ENCODE measurements at places on chromosomes 6 and 20.

GRCh38 chr20:62787321-62787720 lies 9.0 kb upstream of the MRGBP start:
- DNase-seq = no peak

DNA sequence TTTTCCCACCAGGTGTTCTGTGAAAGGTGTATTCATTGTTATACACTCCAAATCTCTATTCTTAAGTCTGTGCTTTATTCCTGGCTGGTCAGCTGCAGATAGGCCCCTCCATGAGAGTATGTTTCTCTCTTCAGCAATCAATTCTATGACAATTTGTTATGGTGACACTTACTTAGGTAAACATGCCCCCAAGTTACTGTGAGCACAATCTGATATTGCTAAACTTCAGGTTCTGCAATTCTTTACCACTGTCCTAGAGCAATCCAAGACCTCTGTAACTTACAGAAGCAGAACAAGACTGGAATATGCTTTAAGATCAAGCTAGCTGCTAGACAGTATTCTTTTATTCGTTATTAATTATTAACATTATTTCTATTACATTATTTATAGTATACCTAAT lies 391.9 kb downstream of the FRK start:
- no peak for DNase-seq

- DNase-seq = no peak
Measured at GRCh38 chr6:33663028-33663427, 41.9 kb downstream of the ITPR3 start.

GRCh38 chr6:135880066-135880972 lies 28.8 kb downstream of the PDE7B start:
- DNase-seq = peak; percentile 43

GRCh38 chr6:169896826-169897456 lies 145.5 kb downstream of the ERMARD start:
- DNase-seq = no peak

- DNase-seq = no peak
Measured at GRCh38 chr20:32396646-32397160, 38.6 kb downstream of the ASXL1 start.

DNA sequence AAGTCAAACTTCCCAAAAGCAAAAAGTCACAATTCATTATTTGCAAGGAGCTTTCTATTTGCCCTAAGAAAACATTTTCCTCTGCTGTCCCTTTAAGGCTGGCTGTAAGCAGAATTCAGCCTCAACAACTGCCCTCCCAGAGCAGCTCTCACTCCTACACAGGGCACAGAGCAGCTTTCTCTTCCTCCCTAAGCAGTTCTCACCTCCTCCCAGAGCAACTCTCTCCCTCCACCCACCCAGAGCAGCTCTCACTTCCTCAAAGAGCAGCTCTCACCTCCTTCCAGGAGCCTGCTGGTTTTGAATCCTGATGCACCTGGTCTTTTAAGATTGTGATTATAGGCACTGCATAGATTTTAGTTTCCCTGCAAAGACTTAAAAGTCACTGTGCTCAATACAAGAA lies 120.6 kb upstream of the TMEM181 start:
- no peak for DNase-seq

GRCh38 chr6:135586844-135587243 lies 89.3 kb upstream of the AHI1 start:
- no peak for DNase-seq

DNA sequence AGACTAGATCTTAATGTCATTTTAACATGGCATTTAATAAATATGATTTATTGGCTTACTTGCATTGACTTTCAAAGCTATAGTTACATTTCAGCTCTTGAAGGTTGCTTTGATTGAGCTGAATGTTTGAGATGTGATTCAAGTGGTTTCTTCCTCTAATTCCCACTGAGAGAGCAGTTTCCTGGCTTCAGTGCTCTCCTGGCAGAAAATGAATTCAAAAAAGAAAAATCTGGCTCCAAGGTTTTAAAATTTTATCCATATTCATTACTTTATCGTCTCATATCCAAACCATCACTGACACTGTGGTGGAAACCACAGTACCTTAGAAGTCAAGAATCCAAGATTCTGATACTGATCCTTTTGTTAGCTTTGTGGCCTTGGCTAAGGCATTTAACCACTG lies 263.1 kb upstream of the HSF2 start:
- DNase-seq = no peak

GRCh38 chr6:137099689-137100403 lies 55.1 kb upstream of the IL20RA start:
- DNase-seq = no peak

- no peak for DNase-seq
Measured at GRCh38 chr20:20317621-20318364, 50.1 kb upstream of the INSM1 start.

DNA sequence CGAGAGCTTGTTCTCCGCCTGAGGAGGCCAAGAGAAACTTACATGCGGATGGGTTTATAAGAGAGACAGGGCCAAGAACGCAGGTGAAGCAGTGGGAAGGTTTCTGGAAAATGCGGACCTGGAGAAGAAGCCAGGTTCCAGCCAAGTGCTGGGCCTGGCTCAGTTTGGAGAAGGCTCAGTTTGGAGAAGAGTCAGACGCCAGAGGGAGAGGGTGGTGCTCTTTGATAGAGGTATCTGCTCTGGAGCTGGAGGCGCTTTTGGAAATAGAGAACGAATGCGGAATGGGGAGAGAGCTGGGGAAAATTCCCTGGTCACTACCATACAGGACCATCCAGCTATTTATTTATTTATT lies 753 bp downstream of the RSPH9 start:
- DNase-seq = no peak

DNA sequence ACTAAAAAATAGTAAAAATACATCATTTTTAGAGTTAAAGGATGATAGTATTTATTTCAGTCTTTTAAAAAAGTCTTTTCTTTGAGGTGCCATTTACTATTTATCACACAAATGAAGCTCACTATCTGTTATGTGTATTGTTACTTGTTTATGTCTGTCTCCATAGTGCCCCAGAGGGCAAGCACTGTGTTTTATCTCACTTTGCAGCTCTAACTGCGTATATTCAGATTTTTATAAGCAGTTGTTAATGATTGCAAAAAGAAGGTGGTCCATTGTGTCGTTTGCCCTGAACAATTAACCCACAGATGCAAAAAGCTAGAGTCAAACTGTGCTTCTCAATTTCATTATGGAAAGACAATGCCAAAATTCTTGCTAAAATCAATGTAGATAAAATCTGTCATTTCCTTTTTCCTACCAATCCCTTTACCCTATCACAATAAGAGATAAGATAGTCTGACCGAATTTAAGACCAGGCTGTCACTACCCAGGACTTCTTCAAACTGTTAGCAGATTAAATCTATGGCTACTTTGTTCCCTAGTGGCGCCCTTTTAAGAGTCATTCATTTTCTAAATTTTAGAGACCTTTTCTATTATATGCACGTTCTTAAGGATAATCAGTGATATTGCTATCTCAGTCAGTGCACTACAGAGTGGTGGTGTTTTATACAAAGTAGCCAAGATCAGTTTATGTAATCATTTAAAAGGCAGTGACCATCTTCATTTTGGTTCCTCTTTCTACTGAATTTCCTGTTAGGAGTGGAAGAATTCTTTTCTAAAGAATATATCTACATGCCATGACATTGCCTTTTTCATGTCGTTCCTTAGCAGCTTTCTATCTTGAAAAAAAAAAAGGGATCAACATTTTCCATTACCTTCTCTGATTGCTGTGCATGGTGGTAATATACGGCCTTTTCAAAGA lies 133.1 kb upstream of the PRDM1 start:
- DNase-seq = no peak

DNA sequence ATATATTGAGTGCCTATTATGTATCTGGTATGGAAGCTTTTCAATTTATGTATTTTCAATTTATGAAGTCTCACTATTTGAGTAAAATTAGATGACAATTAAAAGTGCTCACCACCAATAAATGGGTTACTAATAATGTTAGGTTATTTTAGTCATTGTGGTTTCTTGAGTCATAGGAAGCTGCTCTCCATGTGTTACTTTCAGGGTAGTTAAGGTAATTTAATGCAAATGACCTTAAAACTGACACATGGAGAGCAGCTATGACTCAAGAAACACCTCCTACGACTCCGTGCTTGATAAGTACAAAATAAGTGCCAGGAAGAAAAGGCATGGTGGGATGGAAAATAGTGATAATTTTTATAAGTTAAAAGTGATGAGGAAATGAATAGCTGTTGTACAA lies 16.5 kb upstream of the TINAG start:
- no peak for DNase-seq

GRCh38 chr20:32527052-32527446 lies 58.1 kb downstream of the NOL4L start:
- DNase-seq = peak; percentile 52

DNA sequence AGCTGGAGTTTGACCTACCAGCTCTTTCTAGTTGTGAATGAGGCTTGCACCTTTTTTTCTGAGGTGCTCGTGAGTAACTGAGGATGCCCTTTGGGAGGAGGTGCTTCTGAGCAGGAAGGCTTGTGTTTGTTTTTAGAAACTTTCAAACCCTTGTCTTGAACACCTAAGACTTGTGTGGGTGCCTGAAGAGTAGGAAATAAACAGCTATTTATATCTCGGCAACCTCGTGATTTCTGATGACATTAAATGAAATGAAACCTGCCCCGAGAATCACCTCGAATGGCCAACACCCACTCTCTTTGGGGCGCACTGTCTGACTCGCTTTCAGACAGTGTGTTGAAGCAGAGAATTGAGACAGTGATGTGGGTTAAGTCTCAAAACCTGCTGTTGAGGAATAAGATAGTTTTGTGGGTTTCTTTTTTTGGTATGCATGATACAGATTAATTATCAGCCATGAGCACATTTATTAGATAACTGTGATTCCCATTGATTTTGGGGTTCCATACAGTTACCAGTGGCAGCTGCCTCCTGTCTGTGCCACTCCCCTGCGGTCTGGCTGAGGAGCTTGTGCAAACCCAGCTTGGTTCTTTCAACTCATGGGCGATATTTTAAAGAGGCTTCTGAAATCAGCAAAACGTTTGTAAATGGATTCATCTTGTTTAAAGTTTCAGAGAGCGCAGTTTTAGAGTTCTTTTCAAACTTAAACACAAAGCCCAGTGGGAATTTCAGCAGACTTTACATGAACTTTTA lies 8.4 kb downstream of the IRF4 start:
- DNase-seq = peak; percentile 63

GRCh38 chr20:25341716-25342680 lies 48.6 kb downstream of the ABHD12 start:
- DNase-seq = no peak

DNA sequence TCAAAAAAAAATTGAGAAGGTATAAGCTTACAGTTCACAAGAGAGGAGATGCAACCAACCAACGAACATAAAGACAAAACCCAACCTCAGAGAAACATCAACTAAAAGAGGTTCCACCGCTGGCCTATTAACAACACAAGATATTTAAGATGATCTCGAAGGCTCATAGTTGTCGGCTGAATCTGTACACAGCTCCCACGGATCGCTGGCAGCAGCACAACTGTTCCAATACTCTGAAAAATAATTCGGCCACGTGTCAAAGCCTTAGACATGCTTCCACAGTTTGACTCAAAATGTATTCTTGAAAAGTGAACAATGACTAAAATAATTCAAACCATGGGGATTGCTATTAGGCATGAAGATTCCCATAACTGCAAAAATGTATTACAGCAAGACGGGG lies 13.7 kb downstream of the EXOC2 start:
- DNase-seq = no peak

DNA sequence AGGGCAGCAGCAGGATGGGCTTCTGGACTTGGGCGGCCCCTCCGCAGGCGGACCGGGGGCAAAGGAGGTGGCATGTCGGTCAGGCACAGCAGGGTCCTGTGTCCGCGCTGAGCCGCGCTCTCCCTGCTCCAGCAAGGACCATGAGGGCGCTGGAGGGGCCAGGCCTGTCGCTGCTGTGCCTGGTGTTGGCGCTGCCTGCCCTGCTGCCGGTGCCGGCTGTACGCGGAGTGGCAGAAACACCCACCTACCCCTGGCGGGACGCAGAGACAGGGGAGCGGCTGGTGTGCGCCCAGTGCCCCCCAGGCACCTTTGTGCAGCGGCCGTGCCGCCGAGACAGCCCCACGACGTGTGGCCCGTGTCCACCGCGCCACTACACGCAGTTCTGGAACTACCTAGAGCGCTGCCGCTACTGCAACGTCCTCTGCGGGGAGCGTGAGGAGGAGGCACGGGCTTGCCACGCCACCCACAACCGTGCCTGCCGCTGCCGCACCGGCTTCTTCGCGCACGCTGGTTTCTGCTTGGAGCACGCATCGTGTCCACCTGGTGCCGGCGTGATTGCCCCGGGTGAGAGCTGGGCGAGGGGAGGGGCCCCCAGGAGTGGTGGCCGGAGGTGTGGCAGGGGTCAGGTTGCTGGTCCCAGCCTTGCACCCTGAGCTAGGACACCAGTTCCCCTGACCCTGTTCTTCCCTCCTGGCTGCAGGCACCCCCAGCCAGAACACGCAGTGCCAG lies at the start of gene TNFRSF6B:
Gene TNFRSF6B (plus strand): TSS at position 25 of the 729 bp plus-strand sequence. CDS start 116 bp downstream, at position 141.
- DNase-seq = peak; percentile 53

DNA sequence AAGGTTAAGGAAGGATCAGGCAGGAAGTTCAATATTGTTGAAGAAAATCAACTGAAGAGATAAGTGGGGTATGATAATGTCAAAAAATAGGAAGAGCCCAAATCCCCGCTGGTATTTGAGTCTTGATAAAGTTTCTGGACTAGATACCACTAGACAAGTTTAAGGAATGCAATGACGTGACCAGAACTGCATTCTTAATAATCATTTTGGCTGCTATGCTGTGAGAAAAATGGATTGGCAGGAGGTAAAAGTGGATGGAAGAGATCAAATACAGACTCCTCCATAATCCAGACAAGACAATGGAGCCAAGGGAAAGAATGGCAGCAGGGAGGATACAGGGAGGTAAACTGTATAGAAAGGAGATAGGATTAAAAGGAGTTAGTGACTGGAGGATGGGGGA lies 128.2 kb downstream of the COL12A1 start:
- DNase-seq = no peak

- no peak for DNase-seq
Measured at GRCh38 chr6:26094036-26094435, 6.8 kb downstream of the HFE start.

GRCh38 chr6:107917451-107918375 lies 40.3 kb downstream of the SEC63 start:
- DNase-seq = peak; percentile 22

- DNase-seq = no peak
Measured at GRCh38 chr6:23448281-23448680, 677.7 kb upstream of the NRSN1 start.

DNA sequence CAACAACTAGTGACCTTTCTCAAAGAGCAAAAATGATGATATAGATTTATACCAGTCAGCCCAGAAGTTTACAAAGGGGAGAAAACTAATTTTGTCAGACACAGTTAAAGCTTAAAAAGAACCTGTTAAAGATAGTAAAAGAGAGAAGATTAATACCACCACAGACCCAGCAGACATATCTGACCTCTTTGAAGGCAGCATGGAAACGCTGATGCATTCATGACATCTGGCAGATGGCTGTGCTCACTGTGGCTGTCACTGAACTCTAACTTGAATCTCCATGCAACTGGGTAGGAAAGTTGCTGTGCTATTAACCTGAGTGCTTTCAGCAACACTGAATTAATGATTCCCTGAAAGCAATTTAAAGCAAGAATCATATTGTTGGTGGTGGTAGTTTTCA lies 159.8 kb upstream of the PRDM1 start:
- DNase-seq = no peak

GRCh38 chr6:6546318-6547109 lies 42.0 kb upstream of the LY86 start:
- DNase-seq = no peak
